Activated CD8-positive, alpha-beta memory T cell treated with anti-CD3 and anti-CD28 coated beads for 1 hour (primary cell): ENCODE measurements at places on chromosomes 5 and 9.

- no peak for DNase-seq
Measured at GRCh38 chr5:146302406-146302805, 36.2 kb upstream of the POU4F3 start.

GRCh38 chr5:119370486-119370885, 14.7 kb downstream of the TNFAIP8 start:
- DNase-seq = no peak

DNA sequence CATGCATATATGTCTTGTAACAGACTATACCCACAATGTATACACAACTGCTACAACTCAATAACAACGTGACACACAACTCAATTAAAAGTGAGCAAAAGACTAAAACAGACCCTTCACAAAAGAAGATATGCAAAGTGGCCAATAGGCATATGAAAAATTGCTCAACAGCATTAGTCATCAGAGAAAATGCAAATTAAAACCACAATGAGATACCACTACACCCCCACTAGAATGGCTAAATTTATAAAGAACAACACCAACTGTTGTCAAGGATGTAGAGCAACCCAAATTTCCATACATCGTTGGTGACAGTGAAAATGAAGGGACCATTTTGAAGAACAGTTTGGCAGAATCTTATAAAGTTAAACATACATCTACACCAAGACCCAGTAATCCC, 38.9 kb downstream of the GABRB2 start:
- DNase-seq = no peak

- no peak for DNase-seq
Measured at GRCh38 chr9:100525563-100525962, 52.3 kb upstream of the CAVIN4 start.

DNA sequence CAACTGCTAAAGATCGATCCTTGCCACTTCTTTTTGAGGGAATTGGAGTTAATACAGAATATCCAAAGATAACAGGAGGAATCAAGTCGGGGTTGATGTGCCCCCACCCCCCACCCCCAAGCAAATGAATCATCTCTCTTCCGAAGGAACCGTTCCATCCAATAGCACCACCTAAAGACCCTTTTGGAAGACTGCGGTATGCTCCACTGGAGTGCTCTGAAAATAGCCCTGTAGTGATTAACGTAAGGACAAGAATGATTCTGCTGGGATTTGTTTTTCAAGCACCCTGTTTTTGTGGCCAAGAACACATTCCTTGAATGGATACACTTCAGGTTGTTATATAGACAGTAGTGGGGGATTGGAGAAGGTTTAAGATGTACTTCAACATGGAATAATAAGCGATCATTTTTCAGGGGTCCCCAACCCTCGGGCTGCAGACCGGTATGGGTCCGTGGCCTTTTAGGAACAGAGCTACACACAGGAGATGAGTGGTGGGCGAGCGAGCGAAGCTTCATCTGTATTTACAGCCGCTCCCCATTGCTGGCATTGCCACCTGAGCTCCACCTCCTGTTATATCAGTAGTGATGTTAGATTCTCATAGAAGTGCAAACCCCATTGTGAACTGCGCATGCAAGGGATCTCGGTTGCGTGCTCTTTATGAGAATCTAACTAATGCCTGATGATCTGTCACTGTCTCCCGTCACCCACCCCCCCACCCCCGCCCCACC, 44.5 kb upstream of the TMEM252 start:
- no peak for DNase-seq

DNA sequence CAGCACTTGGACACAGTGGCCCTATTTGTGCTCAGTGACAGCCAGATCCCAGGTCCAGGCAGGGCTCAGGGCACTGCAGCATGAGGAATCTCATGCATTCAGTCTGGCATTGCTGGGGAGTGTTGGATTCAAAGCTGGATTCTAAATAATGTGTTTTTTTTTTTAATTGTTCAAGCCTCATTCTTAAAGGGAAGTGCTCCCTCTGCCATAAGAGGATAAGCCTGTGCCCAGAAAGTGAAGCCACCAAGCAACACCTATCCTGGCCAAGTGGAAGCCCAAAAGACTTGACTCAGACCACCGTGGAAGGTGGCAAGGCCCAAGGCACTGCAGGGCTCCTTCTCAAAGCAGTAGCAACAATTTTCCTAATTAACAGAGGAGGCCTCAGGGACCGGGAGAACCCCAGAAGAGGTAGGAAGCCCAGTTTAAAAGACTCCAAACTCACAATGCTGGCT, 135.6 kb downstream of the ACTL7B start:
- no peak for DNase-seq

DNA sequence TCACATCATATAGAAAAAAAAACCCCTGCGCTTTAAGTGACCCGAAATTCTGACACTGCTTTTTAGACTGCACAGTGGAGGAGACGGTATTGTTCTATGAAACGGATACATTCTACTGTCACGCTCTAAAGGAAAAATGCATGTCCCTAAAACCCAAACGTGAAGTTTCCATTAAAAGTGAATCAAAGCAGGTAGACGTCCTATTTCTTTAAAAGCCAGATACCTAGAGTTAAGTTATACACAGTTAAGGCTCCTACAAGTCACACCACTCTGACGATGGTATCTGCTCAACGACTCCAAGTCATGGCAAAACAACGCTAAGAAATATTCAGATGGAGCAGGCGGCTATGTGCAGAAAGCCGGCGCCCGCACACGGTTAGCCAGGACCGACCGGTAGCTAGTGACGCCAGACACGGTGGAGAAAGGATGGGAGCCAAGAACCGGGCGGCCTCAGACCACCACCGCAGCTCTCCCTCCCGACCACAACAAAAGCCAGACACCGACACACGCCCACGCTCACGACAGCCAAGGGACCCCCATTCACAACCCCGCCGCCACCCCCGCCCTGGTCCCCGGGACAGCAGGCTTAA, 734 bp downstream of the SKP1 start:
- peak; percentile 8 for DNase-seq

DNA sequence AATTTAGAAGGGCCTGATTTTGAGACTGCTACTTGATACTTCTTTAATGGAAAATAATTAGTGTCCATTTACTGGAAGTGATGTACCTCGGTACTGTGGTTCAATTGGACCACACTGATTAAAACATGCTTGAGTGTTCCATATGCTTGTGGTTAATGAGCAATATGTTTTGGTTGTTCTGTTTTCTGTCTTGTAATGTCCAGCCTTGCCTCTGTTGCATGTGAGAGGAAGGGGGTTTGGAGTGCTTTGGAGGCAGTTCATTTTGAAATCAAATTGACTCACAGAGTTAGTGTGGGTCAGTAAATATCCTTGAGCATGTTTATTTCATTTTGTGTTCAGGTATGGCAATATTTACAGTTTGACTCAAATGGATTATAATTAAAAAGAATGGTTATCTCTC, 334.4 kb downstream of the ARHGEF28 start:
- DNase-seq = no peak

- no peak for DNase-seq
Measured at GRCh38 chr5:151923866-151924476, 680 bp downstream of the GLRA1 start.

- no peak for DNase-seq
Measured at GRCh38 chr5:100232736-100233135, 302.4 kb upstream of the FAM174A start.

- DNase-seq = no peak
Measured at GRCh38 chr5:8523501-8523900, 654.6 kb downstream of the MTRR start.

GRCh38 chr9:109806506-109807115, 26.6 kb downstream of the PALM2AKAP2 start:
- DNase-seq = no peak

GRCh38 chr5:22460189-22460588, 393.0 kb downstream of the CDH12 start:
- DNase-seq = no peak

- no peak for DNase-seq
Measured at GRCh38 chr9:127049581-127049980, 72.9 kb downstream of the ANGPTL2 start.

DNA sequence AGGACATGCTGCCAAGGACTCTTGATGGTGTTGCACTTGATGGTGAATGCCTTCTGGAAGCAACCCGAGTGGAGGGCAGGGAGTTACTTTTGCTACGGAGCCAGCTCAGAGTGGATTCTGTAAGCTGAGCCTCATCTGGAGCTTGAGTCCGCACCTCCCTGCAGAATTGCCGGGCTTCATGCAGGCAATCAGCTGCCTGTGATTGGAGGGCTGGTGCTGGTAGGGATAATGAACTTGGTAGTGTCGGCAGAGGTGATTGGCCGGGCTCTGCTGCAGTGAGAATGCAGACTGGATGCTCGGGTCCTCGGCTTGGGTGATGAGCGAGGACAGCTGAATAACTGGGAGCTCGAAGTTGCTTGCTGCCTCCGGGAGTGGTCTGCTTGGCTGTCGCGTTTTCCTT, 23.1 kb downstream of the SLC25A25 start:
- no peak for DNase-seq

DNA sequence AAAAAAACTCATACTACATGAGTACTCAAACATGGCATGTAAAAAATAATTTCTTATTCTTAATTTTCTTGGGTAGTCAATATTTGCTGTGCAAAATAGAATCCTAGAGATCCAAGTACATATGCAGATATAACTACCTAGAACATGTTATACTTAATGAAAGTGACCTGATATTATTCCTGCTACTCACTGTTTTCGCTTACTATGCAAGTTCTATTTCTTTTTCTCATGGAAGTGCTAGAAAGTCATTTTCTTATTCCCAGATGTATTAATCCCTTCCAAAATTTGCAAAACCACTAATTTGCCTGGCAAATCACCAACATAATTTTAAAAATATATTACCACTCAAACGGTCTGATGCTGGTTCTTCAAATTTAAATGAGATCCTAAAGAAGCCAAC, 19.2 kb upstream of the PLAC8L1 start:
- DNase-seq = no peak

DNA sequence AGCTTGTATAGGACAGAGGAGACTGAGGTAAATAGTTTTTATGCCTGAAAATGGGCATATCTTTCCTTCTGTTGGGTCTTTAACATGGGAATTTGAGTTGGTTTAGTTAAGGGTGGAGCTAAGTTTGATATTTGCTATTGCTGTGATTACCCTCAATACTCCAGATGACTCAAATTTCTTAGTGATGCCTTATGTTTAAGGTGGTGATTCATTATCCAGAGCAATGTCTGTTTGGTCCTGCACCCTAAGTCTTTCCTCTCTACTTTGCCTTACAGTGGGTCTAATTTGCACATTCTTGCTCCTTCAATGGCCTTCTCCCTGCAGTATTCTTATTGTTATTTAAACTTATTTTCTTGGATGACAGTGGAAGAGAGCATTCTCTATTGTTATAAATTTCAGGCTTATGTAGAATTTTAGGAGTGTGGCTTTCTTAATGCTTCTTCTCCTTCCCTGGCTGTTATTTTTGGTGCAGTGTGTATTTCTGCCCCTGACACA, 312.9 kb upstream of the RPS23 start:
- no peak for DNase-seq

DNA sequence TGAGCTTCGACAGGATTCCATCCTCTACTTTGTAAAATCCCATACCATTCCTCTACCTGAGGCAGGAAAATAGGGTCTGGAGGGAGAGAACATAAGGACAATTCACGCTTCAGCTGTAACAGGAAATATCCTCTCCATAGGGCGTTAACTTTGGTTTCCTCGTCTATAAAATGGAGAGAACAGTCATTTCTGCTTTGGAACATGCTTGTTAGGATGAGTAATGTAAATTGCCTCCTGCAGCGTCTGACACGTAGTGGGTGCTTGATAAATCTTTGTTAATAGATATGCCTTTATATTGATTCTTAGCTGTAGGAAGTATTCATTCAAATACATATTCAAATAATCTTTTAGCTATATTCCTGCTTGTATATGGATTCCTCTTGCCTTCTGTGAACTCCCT, 711 bp upstream of the SUB1 start:
- no peak for DNase-seq

- DNase-seq = no peak
Measured at GRCh38 chr9:4475301-4475700, 15.0 kb upstream of the SLC1A1 start.

GRCh38 chr5:68243251-68243650, 27.7 kb downstream of the PIK3R1 start:
- no peak for DNase-seq
